ENCODE measurements at places on chromosomes 13 and 19. TPM values are rescaled to one million over a fixed set of nuclear protein-coding genes. Genes with fewer than 3 reads are reported as not detected.

Gene TEX29
- 1.1 TPM for total RNA-seq

Gene CAMSAP3
- total RNA-seq, result 2.0 TPM

GRCh38 chr13:104314321-104314720 is 1248.1 kb upstream of the SLC10A2 start:
- no peaks in the 10 kb centered on the region for H3K36me3 ChIP-seq
- no peak overlapping the region for H3K4me3 ChIP-seq
- H3K4me1 ChIP-seq, result no peaks in the 10 kb centered on the region
- no peaks in the 10 kb centered on the region for H3K27me3 ChIP-seq
- DNase-seq, result no peak

- no peak for DNase-seq
- no peaks in the 10 kb centered on the region for H3K27me3 ChIP-seq
- no peak overlapping the region for H3K4me3 ChIP-seq
- peaks cover 54% of the 10 kb centered on the region for H3K4me1 ChIP-seq
- H3K27ac ChIP-seq, result no peak overlapping the region
These were observed 418.6 kb downstream of the FOXO1 start for GRCh38 chr13:40247845-40248244.

DNA sequence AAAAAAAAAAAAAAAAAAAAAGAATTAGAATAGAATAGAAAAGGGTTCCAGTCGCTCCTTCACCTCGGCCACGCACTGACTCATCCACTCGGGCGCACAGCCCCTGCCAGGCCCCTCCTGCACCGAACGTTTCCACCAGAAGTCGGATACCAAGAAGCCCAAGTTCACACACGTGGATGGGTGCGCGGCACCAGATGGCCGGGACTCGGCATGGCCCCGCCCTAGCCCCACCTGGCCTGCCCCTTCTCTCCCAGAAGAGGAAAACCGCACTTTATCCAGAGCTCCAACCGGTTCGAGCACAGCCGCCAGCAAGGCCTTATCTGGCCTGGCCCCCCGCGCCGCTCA is 5.9 kb downstream of the PRR36 start:
- no peak overlapping the region for H3K27ac ChIP-seq
- H3K4me1 ChIP-seq, result peaks cover 46% of the 10 kb centered on the region
- peak; percentile 62 for DNase-seq
- H3K27me3 ChIP-seq, result peaks cover 47% of the 10 kb centered on the region
- peak overlapping the region; percentile 84 for H3K4me3 ChIP-seq

- peaks cover 4% of the 10 kb centered on the region for H3K4me1 ChIP-seq
- no peak overlapping the region for H3K4me3 ChIP-seq
- no peaks in the 10 kb centered on the region for H3K36me3 ChIP-seq
- DNase-seq, result peak; percentile 61
- H3K27ac ChIP-seq, result no peak overlapping the region
- H3K27me3 ChIP-seq, result no peaks in the 10 kb centered on the region
These were observed 12.0 kb downstream of the WDR88 start for GRCh38 chr19:33143897-33144405.

Measured in activated T-cell treated with anti-CD3 and anti-CD28 coated beads, Interleukin-2, amount 50 U/mL, for 72 hours (primary cell).